ENCODE measurements at places on chromosomes 7 and 10.

GRCh38 chr7:105470846-105471245 lies 51.2 kb downstream of the PUS7 start:
- no peak for DNase-seq

DNA sequence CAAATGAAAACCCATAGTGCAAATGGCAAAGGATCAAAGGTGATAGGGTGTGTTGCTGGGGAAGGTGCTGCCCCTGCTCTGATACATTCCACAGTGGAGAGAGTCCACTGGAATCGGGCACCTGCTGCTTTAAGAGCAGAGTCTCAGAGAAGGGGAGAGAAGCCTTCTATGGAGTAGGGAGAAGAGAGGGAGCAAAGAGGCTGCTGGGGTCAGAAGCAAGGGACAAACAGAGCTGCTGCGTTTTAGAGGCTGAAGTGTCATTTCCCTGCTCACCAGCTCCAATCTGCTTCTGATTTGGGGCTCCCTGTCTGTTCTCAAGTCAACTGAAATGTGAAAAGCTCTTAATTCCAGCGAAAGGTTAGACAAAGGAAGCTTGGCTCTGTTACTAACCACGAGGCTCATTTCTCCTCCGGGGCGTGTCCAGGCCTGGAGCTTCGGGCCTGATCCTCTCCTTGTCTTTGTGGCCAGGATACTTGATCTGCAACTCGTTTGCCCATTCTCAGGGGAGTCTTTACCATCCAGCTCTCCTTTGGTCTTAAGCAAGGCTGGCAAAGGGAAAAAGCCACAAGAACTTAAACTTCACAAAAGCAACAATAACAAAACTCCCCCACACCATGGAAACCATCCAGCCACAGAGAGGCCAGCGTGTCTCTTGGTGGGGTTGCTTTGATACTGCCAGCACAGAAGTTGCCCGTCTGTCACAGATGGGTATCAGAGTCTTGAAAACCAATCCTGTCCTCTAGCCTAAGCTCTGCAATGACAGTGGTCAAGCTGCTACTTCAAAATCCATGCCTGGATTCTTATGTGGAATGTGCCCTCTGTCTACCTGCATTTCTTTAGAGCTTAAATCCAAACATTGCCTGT lies 692.6 kb downstream of the SUGCT start:
- no peak for DNase-seq

GRCh38 chr10:63539377-63539776 lies 18.2 kb downstream of the REEP3 start:
- no peak for DNase-seq

GRCh38 chr7:77329466-77330168 lies 86.5 kb downstream of the GSAP start:
- no peak for DNase-seq

GRCh38 chr7:108985037-108985436 lies 415.4 kb downstream of the DNAJB9 start:
- no peak for DNase-seq
